Tongue (tissue), 3 donors: ENCODE measurements at places on chromosomes 4 and X.
A peak's percentile ranks its signal among the peaks of the same experiment; 100 is the strongest.

GRCh38 chr4:139740121-139740520 lies 74.5 kb downstream of the MGST2 start:
- no peak for DNase-seq

DNA sequence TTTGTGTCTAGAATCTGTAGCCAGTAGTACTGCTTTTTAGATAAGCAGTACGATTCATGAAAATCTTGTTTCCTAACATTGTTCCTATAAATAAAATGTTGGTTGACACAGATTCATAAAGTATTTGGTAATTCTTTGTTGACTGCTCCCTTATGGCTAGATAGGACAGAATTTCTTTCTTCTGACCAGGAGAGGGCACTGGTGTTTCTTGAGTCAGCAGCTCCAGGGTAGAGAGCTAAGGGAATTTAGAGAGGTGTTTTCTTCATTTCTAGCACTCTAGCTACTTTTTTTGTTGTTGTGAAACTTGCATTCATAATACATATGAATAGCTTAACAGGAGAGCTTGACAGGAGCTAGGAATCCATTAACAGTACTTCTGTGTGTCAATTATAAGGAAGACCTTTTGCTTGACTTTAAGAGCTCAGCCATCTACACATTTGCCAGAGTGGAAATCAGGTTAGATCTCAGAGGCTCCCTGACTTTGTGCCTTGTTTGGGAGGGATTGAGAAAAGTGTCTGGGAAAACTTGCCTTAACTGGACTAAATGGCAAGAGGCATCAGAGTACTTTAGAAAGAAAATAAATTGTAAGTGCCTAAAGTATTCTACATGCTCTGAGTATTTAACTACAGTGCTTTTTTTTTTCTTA lies 756.1 kb downstream of the SH3BGRL start:
- DNase-seq, result peak; percentile 42

DNA sequence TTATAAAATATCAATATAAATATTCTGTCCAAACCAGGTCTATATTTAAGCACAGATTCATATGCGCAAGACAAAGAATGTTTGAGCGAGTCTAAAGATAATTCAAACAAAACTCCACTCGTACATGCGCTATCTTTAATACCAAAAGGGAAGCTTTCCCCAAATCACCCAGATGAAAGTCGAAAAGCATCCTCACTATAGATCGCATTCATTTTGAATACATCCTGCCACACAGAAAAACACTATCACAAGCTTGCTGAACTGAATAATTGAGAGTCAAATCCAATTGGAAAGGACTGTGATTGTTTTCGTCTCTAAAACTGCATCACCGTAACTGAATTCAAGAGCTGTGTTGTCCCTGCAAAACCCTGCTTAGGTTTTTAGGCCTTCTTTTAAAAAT lies 685 bp downstream of the TASL start:
- no peak for DNase-seq

DNA sequence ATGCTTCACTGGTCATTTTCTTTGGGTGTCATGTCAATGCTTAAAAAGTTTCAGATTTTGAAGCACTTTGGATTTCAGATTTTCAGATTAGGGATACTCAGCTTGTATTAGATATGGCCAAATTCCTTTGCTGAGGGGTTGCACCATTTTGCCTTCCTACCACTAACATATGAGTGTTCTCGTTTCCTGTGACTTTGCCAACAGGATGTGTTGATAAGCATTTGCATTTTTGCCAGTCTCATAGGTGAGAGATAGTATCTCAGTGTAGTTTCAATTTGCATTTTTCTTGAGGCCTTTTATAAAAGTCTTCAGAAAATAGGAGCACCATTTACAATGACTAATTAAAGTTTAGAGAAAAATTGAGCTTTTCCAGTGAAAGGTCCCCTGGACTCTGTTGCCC lies 71.6 kb upstream of the CLCN4 start:
- no peak for DNase-seq

DNA sequence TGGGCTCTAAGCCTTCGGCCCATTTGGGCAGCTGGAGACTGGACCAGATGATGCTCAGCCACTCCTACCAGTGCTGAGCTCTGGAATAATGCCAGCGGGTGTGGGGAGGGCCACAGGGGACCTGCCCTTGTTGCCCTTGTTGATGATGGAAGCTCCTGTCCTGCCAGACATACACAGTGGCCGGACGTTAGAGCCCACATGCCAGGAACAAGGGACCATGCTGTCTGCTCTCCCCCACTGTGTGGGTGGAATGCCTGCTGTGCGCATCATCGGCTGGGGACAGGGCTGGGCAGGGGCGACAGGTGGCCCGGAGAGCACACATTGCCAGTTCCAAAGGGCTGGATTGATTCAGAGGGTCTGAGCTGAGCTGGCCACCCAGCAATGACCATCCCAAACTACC lies 2.0 kb downstream of the ABLIM2 start:
- DNase-seq, result no peak

- DNase-seq, result no peak
These were observed 121.6 kb downstream of the GUCY2F start for GRCh38 chrX:109360301-109360700.

GRCh38 chr4:10605746-10606482 lies 78.7 kb downstream of the CLNK start:
- DNase-seq, result no peak

DNA sequence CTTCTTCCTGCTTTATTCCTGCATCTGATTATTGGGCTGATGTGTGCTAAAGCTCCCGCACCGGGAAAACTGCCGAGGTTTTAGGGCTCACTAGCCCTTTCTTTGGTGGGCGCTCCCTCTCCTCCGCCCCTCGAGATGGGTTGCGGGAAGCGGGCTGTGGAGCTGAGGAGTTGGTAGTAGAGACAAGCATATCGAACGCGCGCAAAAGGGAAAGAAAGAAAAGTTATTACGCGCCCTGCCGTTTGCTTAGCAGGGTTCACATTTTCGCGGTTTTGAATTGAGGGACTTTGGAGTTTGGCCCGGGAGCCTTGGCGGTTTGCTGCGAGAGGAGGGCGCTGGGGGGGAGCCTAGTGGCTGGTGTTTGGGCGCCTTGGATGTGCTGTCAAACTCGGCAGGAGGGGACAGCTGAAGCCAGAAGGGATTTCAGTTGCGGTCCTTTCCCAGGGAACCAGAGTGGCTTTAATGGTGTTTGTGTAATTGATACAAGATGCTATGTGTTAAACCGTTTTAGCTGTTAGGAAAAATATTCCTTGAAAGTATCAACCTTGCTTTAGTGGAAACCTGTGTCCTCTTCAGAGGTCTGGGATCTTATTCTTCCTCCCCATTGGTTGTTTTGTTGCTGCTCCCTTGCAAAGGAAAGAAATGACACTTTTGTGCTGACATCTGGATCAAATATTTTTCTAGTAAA lies 1.1 kb downstream of the GAB1 start:
- DNase-seq, result peak; percentile 81

DNA sequence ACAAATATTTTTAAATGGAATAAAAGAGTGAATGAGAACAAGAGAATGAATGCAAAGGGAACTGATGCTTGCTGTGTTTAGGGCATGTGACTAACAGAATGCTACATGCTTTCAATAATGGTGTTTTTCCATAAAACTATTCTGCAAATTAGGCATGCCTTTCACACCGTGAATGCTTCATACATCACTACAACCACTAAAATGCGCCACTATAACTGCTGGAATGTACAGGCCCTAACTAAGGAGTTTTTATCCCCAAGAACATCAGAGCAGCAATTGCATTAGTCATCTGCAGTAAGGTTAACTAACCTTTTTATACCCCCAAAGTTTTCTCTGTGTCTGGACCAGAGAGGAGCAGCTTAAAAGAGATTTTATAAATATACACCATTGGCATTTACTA lies 190.4 kb downstream of the ARAP2 start:
- DNase-seq, result no peak

- no peak for DNase-seq
These were observed 9.9 kb upstream of the GASK1B start for GRCh38 chr4:158182736-158183135.

DNA sequence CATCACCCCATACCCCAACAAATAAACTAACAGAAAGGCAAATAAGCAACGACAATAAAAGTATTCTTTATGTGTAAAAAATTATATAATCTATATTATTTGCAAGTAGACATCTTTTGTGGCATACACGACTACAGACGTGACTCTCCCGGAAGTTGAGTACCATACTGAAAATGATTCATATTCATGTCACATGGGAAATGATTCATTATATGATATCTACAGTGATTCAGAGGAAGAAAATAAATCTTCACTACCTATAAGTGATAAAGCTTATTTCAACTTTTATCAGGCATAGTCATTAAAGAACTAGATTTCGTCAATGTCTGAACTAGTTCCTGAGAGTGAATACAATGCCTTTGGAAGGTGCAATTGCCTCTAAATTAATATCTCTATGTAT lies 4.6 kb upstream of the ANTXR2 start:
- no peak for DNase-seq

DNA sequence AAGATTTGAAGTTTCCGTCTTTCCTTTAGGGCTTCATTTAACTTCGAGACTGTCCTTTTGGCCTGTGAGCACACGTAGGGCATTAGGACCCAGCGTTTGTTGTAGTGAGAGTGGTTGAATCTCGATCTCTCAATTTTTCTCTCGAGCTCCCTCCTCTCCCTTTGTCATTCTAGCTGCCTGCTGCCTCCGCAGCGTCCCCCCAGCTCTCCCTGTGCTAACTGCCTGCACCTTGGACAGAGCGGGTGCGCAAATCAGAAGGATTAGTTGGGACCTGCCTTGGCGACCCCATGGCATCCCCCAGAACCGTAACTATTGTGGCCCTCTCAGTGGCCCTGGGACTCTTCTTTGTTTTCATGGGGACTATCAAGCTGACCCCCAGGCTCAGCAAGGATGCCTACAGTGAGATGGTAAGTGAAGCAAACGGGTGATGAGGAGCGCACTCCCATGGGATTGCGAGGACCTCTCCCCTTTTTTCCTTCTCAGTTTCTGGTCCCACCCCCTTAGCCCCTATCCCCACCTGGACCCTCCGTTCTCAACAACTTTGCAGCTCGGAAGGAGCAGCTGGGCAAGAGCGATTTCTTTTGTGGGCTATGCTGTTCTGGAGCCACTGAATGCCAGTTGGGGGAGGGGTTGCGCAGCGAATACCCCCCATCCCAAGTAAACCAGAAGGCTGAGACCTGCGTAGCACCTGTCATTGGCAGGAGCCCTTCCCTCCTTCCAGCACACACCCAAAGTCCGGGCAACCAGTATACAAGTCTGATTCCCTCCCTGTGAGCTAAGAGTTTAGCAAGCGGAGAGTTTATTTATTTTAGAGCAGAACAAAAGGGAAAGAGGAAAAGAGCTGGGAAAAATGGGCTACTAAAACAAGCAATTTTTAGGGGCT lies at the start of gene TMEM35A:
TMEM35A (plus strand) TSS at position 164 of the 883 bp plus-strand sequence; CDS start at position 288, 124 bp downstream.
- peak; percentile 53 for DNase-seq

DNA sequence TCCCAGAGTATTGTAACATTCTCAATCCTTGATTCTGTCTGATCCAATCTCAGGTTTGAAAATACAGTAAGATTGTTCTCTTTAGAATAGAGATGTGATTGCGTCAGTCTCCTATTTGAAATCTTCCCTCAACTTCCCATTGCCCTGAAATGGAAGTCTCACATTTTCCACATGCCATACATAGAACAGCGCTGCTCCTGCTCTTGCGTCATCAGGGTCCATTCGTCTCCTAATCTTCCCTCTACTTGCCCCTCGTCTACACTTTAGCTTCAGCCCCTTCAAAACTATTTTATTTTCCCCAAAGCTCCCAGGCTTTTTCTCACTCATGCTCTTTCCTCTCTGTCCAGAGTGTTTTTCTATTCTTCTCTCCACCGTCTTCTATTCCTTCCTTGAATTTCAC lies 301.7 kb upstream of the MAGEB2 start:
- DNase-seq, result no peak

- DNase-seq, result peak; percentile 89
These were observed 535.9 kb downstream of the IQCM start for GRCh38 chr4:149279776-149280175.

GRCh38 chrX:122047261-122047660 lies 999.9 kb downstream of the GLUD2 start:
- DNase-seq, result no peak

DNA sequence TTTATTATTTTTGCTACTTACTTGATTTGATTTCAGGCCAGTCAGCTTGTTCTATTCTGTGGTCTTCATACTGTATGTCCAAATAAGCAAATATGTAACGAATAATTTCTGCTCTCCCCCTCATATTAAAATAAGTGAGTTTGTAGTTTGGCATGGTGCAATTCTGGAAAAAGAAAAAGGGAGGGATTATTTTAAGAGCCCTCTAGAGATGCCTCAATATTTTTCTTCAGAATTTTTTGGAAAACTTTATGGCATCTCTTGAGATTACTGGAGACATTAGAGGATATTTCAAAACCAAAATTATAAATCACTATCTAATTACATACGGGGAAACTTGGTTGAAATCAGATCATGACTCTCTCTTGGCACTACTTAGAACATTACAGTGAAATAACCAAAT lies 8.2 kb downstream of the HPGDS start:
- DNase-seq, result no peak

DNA sequence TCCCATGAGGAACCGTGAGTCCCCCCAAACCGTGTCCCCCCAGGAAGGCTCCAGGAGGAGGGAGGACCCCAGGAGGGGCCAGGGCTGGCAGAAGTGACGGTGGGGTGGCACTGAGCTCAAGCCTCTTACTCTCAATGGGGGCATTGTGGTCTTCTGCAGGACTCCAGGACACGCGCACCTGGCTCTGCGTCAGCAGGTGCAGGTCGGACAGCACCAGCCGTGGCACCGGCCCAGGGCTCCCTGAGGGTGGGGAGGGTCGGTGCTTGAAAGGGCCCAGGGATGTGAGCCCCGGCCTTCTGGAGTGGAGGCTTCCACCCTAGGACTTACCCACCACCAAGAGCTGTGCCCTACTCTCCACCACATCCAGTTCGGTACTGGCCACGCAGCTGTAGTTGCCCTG lies 18.3 kb downstream of the L1CAM start:
- DNase-seq, result no peak

- no peak for DNase-seq
These were observed 44.7 kb downstream of the MAGEB17 start for GRCh38 chrX:16212024-16212423.

DNA sequence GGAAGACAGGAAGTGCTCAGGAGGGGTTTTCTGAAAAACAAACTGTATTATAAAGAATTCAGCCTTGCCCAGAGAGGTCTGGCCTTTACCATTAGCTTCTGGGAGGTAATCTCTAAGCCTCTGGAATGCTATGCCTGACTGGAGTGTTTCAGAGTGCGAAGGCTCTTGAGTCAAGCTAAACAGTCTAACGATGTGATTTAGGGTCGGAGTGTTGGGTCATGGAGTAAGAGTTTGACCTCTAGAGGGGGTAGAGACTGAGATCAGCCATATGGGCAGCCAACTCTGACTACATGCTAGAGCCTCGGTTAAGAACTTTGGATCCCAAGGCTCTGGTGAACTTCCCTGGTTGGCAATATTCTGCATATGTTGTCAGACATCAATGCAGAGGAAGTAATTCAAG lies 15.0 kb downstream of the BOD1L1 start:
- DNase-seq, result no peak

DNA sequence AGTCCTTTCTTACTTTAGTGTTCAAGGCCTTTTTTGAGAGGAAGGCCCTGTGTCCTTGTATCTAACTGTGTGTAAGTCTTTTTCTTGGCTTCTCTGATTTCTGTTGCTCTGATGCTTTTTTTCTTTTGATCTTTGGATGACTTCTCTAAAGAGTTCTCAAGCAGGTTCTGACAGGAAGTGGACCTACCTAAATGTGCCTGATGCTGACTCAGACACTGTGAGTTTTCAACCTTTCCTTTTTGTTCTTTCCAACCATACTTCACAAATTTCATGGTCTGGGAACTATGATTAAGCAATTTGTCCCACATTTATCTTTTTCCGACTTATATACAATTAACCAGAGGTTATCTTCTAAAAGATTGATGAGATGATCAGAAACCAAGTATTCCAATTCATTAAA lies 96.5 kb downstream of the SYTL5 start:
- no peak for DNase-seq
